Sciatic nerve (tissue), 2 donors: ENCODE measurements at places on chromosomes 12 and 14.

GRCh38 chr14:31936115-31936514 lies 141.0 kb upstream of the ARHGAP5 start:
- no peak for DNase-seq

DNA sequence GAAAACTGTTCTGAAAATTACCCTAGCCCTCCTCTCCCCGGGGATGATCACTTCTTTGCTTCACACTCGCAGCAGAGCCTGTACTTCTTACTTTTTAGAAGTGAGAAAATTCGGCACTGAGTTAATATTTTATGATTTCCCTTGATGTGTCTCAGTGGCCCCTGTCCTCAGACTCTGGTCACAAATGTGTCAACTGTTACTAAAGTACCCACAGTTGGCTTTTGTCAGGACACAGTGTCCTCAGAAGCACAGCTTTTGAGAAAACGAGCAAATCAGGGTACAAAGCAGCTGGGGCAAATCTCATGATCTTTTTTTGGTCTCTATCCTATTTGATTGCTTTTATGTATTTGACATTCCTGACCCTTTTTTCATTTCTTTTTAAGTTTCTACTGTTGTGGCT lies 142.5 kb downstream of the SYNE2 start:
- DNase-seq = no peak

GRCh38 chr14:77120771-77121743 lies 20.5 kb downstream of the ZDHHC22 start:
- no peak for DNase-seq

DNA sequence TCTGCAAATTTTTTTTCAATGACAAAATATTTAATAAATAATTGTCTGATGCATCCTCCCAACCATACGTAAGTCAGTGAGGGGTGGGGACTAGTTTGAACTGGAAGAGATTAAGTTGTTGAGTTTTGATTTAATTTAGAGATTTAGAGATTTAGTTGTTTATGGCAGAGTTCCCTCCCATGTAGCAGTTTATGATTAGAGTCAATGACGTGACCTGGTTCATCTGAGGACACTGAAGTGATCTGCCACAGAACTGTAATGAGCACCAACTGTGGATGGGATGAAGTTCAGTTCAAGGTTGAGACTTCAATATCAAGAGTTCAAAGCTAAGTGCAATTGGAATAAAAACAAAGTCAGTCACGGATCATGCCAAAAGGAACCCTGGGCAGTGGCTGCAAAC lies 609.3 kb downstream of the NOVA1 start:
- DNase-seq = no peak

GRCh38 chr14:42944284-42944683 lies 1337.6 kb downstream of the LRFN5 start:
- no peak for DNase-seq

DNA sequence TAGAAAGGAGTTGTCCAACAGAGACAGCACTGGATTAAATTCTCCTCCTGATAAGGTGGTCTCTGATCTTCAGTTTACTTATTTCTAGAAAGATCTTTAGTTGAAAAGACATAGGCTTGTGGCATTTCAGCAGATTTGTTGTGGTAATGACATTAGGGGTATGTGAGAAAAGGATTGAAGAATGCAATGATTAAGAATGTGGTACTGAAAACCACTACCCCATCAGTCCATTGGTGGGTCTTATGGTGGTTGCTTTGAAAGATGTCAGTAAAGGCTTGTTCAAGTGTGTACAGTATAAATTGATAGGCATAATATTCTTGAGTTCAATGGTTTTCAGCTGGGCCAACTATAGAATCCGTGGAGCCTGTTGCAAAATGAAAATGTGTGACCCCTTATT lies 10.8 kb downstream of the PPFIBP1 start:
- DNase-seq = no peak

DNA sequence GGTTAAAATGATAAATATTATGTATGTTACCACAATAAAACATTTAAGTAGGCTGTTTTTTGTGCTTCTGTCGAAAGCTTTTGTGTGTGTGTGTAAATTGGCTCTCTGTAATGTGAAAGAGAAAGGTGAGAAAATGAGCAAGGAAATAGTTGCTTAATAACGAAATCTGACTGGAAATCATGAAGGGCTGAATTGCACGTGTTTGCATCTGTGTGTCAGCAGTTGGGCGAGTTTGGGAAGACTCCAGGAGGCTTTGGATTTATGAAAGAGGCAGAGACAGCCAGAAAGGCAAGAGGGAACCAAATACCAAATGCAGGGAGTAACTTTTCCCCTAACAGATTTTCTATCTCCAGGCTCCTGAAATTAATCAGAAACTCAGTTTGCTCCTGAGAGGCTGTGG lies 47.2 kb upstream of the PLEKHG3 start:
- no peak for DNase-seq

- no peak for DNase-seq
These were observed 11.0 kb downstream of the FKBP3 start for GRCh38 chr14:45123271-45123670.
